Activated CD4-positive, alpha-beta T cell treated with anti-CD3 and anti-CD28 coated beads for 48 hours (primary cell): ENCODE measurements at places on chromosomes 6 and 20.

- DNase-seq = peak; percentile 13
These were observed 101.7 kb upstream of the FOXA2 start for GRCh38 chr20:22686097-22686496.

DNA sequence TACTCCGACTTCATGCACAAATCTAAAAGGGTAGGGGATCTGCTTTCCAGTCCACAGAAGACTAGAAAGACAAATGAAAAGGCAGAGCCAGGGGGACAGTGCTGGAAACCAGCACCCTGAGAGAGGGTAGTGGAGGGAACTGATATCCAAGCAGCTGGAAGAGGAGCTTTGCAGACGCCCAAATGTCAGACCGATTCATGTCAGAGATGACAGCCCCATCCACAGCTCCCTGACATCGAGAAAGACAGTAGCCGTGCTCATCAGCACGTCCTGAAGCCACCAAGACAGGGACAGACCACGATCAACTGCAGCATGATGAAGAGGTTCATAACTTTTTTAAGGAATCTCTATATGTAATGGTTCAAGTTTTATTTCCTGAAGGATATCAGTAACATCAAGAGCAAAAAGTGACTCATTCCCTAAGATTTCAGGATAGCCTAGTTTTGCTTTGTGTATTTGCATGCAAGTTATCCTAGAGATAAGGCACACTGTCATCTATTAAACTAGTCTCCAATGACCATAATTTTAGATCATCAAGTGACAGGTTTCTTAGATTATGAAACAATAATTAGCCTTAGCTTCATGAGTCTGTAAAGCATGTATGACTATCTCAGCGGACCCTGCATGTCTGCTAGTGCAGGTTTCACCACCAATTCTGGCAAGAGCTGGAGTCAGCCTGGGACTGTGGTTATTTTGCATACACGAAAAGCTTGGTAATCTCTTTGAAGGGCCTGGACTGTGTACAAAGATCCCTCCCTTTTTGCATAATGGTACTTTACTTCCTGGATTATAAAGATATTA, 43.0 kb downstream of the PRDM1 start:
- no peak for DNase-seq

DNA sequence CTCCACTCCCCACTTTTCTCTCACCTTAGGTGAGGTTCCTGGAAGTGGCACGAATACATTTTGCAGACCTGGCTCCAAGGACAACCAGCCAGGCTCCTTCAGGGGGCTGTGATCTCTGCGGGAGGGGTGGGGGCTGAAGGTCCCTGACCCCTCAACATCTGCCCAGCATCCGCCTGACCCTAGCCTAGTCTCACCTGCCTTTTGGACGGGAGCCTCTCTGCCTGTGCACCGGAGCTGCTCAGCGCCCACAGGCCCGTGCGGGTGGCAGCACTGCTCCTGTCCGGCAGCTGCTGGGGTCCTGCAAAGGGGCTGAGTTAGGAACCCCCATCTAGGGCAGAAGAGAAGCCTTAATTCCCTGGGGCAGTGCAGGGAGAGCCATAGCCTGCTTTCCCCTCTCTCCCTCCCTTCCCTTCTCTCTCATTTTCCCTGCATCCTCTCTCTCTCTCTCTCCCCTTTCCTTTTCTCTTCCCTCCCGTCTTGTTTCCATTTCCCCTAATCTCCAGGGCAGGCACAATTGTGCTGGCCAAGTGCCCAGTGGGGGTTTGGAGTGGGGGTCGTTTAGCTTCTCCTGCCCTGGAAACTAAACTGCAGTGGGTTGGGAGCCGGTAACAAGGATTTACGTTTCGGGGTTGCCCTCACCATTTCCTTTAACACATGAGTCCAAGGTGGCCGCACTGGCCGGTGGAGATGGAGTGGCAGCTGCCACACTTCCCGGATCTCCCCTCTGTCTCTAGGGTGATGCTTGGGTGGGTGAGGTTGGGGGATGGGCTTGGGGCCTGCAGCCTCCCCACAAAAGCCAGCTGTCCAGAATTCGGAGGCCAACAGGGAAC, 54.1 kb downstream of the CTCFL start:
- no peak for DNase-seq

DNA sequence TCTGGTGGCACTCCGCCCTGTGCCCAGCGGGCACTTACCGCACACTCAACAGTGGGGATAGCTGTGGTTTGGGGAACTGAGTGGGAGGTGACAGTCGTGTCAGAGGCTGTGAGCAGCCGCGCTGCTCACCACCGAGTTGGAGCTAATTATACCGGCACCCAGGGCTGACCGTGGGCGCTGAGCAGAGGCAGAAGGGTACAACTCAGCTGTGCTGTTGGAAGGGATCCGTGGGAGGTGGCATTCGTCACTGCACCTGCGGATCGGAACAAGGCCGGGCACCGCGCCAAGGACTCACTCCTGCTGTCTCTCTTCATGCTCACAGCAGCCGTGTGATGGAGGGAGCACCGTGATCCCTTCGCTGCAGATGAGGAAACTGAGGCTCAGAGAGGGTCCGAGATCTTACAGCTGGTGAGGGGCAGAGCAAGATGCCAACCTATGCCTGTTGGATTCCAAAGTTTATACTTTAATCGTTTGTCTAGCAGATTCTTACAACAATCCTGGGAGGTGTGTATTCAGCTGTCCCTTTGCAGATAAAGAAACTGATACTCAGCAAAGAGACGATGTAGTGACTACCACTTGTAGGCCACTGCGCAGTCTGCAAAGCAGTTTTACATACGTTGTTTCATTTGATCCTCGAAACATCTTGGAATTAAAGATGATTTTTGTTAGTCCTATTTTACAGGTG, 713 bp upstream of the ELMO2 start:
- peak; percentile 94 for DNase-seq

- DNase-seq = no peak
These were observed 95.3 kb upstream of the MAN1A1 start for GRCh38 chr6:119444642-119445557.

GRCh38 chr20:1299522-1299921, 29.4 kb downstream of the SDCBP2 start:
- DNase-seq = peak; percentile 70

DNA sequence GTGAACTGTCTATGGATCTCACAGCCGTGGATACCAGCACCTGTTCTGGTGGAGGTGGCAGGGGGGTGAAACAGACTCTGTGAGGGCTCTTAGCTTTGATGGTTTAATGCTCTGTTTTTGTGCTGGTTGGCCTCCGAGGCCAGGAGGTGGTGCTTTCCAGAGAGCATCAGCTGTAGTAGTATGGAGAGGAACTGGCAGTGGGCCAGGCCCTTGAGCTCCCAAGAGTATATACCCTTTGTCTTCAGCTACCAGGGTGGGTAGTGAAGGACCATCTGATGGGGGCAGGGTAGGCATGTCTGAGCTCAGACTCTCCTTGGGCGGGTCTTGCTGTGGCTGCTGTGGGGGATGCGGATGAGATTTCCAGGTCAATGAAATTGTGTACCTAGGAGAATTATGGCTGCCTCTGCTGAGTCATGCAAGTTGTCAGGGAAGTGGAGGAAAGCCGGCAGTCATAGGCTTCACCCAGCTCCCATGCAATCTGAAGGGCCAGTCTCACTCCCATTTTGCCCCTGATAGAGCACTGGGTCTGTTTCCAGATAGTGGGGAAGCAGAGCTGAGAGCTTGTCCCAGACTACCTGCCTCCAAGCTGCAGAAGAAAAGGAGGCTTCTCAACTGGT, 102.7 kb upstream of the AHI1 start:
- DNase-seq = no peak

DNA sequence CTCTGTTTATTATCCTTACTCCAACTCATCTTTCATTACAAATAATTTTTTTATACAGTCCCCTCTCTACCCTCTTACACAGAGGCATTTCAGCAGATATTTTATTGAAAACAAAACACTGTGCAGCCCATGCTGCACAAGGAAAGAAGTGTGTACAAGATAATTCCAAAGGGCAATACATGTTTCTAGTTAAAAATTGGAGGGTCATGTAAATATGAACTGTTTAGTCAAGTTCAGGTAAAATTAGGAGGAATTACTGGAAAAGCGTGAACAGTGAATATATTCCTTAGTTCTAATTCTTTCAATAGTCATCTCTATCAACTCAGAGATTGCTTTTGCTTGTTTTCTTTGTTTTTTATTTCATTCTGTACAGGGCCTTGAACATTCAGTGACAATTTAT, 27.9 kb upstream of the TSPYL1 start:
- DNase-seq = no peak

DNA sequence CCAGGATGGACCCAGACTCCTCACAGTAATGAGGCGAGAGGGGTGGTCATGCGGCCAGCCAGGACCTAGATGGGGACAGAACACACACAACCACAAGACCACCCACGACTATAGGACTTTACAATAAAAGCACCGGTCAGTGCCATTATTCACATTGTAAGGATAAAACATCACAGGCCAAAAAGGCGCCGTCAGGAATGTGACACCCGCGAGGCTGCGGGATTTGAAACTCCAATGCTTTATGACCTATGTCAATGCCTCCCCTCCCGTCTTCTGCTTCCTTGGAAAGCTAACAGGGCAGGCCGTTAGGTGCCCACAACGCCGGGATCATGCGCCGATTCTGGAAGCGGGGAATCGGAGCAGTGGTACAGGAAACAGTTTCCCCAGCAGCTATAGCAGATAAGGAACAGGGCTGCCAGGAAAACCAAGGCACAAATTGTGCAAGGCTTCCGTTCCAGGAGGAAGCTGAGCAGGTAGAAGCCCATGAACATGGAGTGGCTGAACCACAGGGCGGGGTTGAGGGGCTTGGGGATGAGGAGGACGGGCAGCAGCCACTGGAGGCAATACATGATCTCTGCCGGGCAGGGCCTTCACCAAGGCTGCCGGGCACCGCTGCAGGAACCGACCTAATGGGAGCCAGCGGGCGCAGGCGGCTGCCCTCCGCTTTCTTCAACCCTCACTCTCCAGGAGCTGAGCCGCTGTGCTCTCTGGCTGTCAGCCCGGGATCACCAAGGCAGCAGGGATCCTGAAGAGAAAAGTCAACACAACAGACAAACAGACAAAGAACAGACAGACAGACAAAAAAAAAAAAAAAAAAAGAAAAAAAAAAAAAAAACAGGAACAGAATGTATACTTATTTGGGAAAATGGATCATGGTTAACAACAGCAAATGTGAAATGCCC, 2.2 kb upstream of the NNAT start:
- DNase-seq = no peak

DNA sequence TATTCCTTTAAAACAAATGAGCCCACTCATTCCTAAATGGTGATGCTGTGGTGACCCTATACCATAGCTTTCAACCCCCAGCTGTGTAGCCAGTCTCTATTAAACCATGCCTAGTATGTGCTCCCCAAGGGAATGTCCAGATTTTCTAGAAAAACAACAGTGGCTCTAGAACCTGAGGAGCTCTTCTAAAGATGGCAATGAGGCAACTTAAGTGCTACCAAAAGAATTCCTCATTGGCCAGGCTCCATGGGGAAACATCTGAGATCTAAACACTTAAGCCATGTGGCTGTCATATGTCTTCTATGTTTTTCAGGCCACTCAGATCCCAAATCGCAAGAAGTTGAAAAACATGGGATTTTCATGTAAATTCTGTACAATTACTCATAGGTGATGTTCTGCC, 191.0 kb downstream of the TPBG start:
- no peak for DNase-seq

DNA sequence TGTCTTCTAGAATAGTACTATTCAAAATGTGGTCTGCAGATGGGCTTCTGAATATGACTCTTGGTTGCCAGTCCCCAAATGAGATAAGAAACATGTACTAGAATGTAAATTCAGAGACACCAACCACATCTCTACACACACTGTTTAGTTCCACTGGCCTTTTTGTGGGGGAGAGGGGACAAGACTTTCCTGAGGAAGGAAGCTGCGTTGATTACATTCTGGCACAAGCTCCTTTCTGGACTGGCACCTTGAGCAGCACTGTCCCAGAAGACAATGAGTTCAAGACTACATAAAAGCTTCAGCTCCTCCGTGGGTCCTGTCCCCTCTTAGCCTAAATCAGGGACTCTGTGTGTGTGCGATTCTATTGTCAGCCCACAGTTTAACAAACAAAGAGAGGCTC, 6.9 kb upstream of the IYD start:
- DNase-seq = no peak

GRCh38 chr20:62410746-62411478, 3.8 kb upstream of the CABLES2 start:
- DNase-seq = no peak

DNA sequence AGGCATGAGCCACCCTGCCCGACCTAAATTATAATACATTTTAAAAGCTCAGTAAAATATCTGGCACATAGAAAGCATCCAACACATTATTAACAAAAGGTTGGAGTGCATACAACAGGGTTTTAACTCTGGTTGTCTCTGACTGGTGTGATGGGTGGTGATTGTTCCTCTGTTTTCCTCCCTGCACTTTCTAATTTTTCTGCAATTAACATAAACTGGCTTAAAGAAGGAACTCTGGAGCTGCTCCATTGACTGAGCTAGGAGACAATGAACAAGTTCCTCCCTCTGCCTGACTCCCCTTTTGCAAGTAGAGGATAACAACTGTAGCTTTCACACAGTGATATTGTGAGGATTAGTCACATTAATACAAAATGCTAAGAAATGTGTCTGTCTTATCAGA, 48.5 kb upstream of the SIRPG start:
- no peak for DNase-seq

DNA sequence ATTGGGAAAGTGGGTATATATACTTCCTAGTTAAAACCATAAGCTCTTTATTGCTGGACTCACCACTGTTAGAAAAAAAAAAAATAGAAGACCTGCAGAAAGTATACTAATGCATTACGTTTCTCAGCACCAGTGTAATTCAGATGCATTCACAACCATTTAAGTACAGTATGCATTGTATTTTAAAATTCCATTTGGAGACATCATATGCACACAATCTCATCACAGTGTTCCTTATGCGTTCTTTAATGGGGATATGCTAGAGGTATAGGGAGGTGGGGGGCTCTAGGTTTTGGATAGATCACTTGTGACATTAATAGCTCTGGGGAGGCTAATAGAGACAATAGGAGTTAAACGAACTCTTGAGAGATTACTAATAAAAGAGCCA, 9.4 kb downstream of the TFAP2A start:
- DNase-seq = no peak

DNA sequence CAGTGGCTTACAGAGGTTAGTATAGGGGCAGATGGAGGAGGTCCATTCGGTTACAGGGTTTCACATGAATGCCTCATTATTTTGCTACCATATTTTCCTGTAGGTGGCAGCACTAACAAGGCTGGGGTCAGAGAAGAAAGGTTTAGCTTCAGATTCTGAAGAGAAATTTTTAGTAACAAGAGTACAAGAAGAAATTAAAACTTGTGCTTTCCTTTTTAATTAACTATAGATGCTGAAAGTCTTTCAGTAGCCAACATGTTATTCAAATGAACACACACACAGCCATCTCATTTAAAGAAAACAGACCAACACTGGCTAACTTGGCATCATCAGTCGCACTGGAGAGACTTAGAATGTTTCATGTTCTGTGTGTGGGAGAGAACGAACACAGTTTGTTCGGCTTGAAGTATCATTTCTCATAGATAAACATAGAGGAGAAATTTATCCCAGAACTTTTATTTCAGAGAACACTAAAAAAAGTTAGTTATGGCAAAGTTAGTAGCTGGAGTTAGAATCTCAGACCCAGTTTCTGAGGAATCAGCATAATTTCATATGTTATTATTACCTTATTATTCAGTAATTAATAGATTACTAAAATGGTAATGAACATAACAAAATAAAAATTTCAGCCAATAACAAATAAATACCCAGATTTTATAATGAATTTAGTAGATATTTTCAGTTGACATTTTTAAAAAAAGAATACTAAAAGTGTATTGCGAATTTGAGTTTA, 314.0 kb upstream of the RSPO3 start:
- no peak for DNase-seq

- DNase-seq = no peak
These were observed 251.8 kb upstream of the OPRM1 start for GRCh38 chr6:153787341-153787606.

GRCh38 chr20:22723659-22724058, 139.3 kb upstream of the FOXA2 start:
- no peak for DNase-seq
